ENCODE measurements at places on chromosomes 5 and 9.

- DNase-seq = no peak
These were observed 144.3 kb downstream of the ACTBL2 start for GRCh38 chr5:57338068-57338867.

DNA sequence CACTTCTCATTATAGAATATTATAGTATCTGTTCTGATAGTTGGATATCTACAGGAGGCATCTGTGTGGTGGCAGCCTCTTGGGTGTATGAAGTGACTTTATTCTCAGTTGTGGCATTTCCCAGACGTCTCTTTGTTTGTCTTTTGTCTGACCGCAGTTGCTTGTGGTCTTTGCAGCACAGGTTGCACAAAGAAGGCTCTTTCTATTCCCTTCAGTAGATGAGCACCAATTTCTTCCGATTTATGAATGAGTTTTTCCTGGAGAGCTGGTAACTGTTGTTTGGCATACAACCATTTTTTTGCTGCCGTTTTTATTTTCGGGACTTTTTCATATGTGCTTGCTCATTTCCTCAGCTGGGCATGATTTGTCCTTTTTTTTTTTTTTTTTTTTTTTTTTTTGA lies 56.4 kb upstream of the MYO10 start:
- DNase-seq = no peak

GRCh38 chr5:106174903-106175302 lies 1495.8 kb downstream of the EFNA5 start:
- DNase-seq = no peak

- no peak for DNase-seq
These were observed 37.8 kb downstream of the PRELID2 start for GRCh38 chr5:145797336-145797735.

GRCh38 chr5:178670351-178670885 lies 43.6 kb upstream of the CLK4 start:
- DNase-seq = no peak

DNA sequence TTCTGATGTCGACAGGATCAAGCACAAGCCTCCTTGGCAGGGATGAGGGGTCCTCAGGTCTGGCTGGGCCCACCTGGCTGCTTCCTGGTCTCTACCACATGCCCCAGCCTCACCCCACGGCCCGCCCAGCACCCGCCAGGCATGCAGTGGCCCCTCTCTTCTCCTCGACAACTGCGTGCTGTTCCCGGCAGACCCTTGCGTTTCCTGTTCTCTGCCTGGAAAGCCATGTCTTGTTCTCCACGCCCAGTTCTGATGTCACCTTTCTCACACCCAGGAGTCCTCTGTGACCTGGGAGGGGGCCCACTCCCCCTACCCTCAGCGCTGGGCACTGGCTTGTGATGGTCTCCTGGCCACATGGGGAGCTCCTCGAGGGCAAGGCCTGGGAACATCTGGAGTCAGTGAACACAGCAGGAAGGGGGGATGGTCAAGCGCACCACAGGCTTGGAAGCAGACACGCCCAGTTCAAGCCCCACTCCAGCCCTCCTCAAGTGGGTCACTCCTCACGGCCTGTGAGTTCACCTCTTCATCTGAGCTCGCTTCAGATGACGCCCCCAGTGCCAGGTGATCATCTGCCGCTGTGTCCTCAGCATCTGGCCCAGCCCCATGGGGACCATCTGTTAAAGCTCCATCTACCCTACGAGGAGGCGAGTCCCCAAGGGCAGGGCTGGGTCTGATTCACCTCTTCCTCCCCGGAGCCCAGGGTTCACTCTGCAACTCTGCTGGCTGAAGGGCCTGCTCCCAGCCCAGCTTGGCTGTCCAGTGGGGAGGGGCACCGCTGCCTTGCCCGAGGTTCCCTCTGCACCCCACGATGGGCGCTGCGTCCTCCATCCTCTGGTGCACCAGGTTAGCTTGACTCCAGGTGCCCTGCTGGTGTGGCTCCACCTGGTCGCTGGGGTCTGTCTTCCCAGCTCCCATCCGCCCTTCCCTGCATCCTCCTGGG lies 133.2 kb upstream of the PHYKPL start:
- DNase-seq = no peak

GRCh38 chr9:87127978-87128614 lies 180.8 kb upstream of the GAS1 start:
- DNase-seq = no peak

DNA sequence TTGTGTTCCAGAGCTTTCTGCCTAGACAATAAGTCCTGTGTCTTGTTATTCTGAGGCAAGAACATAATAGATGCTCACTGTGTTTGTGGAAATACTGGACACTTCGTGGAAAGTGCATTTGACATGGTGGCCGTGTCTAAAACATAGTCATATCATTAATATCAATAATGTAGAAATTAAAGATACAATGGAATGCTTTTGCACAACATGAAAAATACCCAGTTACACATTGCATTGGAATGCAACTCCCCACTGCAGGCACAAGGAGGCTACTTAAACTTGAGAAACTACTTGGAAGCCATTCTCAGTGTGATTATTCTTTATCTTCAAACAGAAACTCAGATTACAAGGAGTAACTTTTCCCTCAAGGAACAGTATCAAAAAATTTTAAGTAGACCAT lies 145.3 kb upstream of the ZNF462 start:
- no peak for DNase-seq

DNA sequence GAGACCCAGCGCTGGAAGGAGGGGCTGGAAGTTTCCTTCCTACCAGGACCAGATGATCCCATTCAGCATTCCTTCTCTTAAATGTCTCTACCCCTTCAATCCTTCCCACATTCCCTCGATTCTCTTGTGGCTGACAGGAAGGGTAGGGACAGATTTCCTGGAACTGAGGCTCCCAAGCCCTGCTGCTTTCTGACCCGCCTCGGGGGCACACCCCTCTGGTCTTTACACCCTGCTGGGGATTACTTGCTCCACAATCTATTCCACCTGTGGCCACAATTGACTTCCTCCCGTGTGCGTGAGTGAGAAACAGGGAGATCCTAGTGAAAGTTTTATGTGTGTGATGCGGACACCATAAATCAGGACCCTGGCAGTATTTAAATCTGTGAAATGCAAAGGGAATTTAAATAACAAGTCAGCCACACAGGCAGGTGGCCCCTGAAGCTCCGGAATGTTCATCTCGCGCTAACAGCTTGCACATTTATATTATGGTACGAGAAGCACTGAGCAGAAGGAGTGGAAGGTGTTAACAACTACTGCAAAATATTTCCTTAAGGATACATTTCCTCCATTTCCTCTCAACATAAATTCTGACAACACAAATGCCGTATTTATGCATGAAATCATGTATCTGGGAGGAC lies 237.5 kb downstream of the SLIT3 start:
- no peak for DNase-seq

DNA sequence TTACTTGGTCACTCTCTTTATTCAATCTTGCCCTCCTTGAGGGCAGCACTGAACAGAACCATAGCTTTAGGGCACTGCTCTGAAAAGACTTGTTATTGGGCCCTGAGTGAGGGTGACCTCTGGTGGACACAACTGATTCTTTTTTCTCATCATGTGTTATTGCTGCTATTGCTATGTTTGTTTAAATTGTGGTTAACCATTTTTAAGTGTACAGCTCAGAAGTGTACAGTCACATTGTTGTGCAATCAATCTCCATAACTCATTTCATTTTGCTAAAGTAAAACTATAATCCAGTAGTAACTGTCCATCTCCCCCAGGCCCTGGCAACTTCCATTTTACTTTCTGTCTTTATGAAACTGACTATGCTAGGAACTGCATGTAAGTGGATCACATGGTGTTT lies 351.1 kb upstream of the RIOK2 start:
- DNase-seq = peak; percentile 30

DNA sequence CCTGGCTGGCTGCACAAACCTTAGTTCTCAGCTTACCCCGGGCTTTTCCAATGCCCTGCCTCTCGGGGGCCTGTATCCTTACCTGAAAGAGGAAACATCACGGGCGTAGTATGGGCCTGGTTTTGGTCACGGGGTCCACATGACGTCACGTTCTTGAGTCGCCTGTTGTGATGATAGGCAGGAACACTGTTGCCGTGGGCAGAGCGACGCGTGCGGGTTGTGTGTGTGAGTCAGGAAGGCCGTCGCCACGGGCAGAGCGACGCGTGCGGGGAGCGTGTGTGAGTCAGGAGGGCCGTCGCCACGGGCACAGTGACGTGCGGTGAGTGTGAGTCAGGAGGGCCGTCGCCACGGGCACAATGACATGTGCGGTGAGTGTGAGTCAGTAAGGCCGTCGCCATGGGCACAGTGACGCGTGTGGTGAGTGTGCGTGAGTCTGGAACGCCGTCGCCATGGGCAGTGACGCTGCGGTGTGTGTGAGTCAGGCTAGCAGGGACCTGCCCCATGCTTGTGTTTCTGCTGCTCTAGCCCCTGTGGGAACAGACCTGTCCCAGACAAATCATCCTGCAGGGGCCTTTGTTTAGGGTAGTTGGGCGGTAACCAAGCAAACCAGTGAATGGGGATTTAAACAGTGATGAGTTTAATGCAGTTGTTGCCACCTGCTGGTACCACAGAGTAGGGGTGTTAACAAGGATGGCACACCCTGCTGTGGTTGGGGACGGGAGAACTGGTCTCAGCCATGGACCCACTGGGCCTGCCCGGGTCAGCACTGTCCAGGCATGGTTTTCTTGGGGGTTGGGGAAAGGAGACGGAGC lies 19.8 kb downstream of the TRIP13 start:
- DNase-seq = no peak

GRCh38 chr9:137880976-137881530 lies 3.5 kb downstream of the CACNA1B start:
- DNase-seq = no peak

GRCh38 chr5:124277767-124278545 lies 468.5 kb downstream of the ZNF608 start:
- no peak for DNase-seq

DNA sequence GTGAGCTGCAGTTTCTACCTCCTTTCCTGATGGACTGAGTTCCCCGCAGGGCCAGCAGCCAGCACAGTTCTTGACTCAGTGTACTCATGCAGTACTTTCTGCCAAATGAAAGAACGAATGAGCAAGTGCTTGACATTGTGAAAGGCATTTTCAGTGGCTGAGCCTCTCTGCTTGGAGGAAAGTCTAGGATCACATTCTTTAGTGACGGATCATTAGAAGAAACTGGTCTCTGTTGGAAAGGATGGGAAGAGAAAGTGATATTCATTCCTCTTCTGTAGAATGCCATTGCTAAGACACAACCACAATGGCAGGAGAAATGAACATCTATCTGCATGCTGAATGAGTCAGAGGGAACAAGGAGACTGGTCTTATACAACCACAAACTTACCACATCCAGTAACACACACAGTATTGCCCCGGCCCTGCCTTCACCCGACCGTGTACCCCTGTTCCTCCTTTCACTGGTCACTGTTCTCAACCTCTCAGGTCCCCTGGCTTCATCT lies 206.9 kb downstream of the CRB2 start:
- no peak for DNase-seq

DNA sequence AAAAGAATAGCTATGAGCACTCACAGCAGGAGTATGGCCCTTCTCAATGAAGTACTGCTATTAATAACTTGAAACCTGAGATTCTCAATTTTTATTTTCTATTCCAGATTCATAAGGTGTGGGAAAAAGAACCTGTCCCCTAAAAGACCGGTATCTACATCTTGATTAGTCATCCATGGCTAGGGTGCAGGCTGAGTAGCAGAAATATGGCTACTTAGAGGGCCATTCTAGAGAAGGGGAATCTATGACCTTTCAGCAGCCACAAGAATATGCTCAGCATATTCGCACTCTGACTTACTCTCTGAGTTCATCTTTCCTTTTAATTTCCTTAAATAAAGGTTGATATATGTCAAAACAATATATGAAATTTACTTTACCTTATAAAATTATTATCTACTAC lies 27.7 kb downstream of the WDR36 start:
- no peak for DNase-seq

DNA sequence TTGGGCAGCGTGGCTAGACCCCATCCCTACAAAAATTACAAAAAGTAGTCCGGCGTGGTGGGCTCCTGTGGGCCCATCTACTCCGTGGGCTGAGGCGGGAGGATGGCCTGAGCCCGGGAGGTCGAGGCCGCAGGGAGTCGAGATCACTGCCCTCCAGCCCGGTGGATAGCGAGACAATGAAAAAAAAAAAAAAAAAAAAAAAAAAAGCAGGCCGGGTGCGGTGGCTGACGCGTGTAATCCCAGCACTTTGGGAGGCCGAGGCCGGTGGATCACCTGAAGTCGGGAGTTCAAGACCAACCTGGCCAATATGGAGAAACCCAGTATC lies 110.5 kb upstream of the LPCAT1 start:
- no peak for DNase-seq

GRCh38 chr5:159780246-159780645 lies 136.0 kb upstream of the ADRA1B start:
- no peak for DNase-seq

GRCh38 chr9:20584968-20585643 lies 37.2 kb downstream of the MLLT3 start:
- DNase-seq = no peak

- DNase-seq = no peak
These were observed 926.3 kb downstream of the TLE4 start for GRCh38 chr9:80498001-80498555.

DNA sequence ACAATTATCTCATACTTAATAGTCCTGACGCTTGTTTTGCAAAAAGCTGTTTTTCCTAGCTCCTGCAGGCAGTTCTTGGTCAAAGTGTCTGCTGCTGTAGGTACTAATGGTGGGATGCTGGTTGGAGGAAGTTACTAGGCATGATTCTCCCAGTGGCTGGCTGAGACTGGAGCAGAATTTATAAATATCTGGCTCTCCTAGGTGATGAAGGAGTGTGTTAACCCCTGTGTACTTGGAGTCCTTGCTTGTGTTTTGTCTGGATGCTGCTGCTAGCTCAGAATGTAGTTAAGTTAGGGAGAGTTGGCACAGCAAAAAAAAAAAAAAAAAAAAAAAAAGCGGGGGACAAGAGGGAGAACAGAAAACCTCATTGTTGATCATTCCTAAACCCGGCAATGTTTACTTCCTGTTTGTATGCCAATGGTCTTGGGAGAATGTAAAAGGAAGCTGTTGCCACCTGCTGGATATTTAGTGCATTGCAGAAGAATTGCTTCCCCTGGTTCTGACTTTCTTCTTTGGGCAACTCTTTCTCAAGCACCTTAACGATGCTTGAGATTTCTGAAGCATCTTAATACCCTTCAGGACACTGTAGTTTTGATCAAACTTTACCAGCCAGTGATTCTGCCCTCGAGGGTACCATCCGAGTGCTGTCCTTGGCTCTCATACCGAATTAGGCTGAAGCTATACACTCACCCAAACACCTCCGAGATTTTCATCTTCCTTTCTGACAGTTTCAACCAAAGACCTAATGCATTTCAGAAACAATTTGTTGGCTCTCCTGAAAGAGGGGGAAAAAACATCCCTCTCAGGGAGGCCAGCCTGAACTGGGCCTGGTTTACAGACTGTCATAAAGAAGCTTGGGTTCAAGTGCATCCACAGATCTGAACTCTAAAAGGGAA lies 71.7 kb upstream of the WWC1 start:
- DNase-seq = peak; percentile 67

- no peak for DNase-seq
These were observed 117.9 kb upstream of the GRIA1 start for GRCh38 chr5:153372425-153373129.
